ENCODE measurements at places on chromosomes 1 and 21.
A peak's percentile ranks its signal among the peaks of the same experiment; 100 is the strongest.

DNA sequence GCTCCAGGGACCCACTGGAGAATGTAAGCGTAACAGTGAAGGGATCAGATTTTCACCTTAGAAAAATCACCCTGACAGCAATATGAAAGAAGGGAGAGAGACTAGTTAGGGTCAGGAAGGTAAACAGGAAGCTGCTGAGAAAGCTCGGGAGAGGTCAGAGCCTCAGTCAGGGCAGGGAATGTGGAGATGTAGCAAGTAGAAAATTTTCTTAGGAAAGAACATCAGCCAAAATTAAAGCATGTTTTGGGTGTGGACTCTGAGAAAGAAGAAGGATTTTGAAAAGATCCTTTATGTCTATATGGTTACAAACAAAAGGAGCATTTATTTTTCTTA lies 16.7 kb upstream of the ERICH3 start:
- no peak for DNase-seq

GRCh38 chr21:34974162-34974981 lies 74.7 kb downstream of the RUNX1 start:
- DNase-seq: no peak

- DNase-seq: no peak
Observed at GRCh38 chr1:31771891-31772668, 7.9 kb upstream of the ADGRB2 start.

DNA sequence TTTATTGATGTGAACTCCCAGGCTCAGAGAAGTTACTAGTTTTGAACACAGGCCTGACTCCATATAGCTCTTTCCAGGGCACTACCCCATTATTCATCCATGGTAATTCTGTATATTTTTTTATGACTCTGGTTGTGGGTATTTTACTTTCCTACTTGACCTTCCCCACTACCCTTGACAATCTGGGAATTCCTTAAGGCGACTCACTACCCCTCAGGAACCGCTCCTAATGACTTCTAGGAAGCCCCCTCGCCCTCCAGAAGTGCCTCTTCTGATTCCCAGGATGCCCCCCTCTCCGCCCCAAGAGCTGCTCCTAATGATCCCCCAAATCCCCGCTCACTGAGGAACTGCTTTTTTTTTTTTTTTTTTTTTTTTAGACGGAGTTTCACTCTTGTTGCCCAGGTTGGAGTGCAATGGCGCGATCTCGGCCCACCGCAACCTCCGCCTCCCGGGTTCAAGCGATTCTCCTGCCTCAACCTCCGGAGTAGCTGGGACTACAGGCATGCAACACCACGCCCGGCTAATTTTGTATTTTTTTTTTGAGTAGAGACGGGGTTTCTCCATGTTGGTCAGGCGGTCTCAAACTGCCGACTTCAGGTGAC lies 972 bp upstream of the KDM4A start:
- DNase-seq: no peak

- no peak for DNase-seq
Observed at GRCh38 chr1:10726355-10726754, 70.1 kb downstream of the CASZ1 start.

GRCh38 chr1:94422115-94422820 lies 4.1 kb downstream of the ABCD3 start:
- DNase-seq: no peak

DNA sequence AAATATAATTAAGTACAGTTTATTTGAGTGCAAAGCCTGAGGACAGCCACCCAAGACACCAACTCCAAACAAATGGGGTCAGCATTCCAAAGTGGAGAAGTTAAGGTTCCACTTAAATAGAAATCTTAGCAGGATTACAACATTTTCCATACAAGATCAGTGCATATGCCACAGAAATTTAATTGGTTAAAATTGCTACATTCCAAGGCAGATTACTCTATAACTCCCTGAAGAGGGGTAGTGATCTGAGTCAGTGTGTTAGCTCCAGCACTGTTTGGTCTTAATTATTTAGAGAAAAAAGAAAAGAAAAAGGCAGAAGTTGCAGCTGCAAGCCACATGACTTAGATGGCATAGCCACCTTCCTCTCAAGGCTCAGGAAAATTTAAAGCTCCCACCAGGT lies 297.5 kb downstream of the HHIPL2 start:
- DNase-seq: peak; percentile 23

DNA sequence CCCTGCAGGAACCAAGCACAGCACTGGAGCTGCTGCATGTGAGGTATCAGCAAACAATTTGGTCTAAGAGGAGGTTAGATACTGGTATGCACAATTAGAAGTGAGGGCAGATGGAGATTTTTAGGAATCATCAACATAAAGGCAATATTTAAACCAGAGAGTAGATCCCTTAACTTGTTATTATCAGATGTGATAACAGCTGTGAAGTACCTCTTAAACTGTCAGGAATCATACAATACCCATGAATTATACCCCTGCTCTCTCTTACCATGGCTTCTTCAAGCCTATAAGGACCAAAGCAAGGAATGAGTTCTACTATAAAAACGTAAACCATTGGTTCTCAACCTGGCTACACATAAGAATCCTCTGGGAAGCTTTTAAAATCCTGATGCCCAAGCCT lies 3.9 kb downstream of the BCAR3 start:
- DNase-seq: no peak

DNA sequence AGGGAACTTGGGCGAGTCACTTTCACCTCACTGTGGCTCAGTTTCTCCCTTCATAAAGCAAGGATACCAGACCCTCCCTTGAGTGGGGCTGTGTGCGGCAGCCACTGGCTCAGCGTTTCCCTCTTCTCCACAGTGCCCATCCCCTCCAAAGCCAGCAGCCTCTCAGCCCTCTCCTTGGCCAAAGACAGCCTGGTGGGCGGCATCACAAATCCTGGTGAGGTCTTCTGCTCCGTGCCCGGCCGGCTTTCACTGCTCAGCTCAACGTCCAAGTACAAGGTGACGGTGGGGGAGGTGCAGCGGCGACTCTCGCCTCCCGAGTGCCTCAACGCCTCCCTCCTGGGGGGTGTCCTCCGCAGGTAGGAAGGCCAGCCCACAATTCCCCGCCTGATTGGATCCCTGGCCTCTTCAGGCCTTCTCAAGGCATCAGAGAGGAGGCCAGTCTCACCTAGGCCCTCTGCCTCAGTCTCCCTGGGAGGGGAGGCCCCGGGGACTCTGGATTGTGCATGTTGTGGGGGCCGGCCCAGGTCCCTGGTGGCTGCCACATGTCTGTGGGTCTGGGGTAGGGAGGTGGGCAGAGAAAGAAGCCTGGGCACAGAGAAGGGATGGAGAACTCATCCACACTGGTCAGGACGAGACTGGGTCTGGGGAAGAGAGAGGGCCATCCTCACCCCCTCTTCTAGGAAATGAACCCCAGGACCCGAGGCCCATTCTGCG lies 15.2 kb downstream of the TFAP2E start:
- DNase-seq: no peak

GRCh38 chr21:44394733-44395132 lies 41.3 kb downstream of the TRPM2 start:
- no peak for DNase-seq

DNA sequence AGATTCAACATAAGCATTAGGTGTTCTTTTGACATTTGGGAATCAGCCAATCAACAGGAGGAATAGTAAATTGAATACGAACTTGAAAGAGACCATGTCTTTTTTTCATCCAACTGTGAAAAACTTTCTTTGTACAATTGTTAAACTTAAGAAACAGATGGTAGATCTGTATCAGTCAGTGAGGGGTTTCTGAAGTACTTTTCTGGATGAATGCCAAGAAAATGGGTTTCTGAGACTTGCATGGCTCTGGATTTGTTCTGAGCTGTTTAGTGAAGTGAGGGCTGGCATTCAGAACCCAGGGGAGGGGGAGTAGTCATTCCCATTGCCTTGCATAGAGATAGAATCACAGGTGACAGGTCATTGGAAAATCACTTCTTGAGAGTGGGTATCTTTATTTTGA lies 37.4 kb downstream of the PTPRC start:
- DNase-seq: no peak

GRCh38 chr21:25925936-25926335 lies 191.2 kb downstream of the GABPA start:
- no peak for DNase-seq

GRCh38 chr21:44792702-44793591 lies 8.7 kb downstream of the UBE2G2 start:
- no peak for DNase-seq

DNA sequence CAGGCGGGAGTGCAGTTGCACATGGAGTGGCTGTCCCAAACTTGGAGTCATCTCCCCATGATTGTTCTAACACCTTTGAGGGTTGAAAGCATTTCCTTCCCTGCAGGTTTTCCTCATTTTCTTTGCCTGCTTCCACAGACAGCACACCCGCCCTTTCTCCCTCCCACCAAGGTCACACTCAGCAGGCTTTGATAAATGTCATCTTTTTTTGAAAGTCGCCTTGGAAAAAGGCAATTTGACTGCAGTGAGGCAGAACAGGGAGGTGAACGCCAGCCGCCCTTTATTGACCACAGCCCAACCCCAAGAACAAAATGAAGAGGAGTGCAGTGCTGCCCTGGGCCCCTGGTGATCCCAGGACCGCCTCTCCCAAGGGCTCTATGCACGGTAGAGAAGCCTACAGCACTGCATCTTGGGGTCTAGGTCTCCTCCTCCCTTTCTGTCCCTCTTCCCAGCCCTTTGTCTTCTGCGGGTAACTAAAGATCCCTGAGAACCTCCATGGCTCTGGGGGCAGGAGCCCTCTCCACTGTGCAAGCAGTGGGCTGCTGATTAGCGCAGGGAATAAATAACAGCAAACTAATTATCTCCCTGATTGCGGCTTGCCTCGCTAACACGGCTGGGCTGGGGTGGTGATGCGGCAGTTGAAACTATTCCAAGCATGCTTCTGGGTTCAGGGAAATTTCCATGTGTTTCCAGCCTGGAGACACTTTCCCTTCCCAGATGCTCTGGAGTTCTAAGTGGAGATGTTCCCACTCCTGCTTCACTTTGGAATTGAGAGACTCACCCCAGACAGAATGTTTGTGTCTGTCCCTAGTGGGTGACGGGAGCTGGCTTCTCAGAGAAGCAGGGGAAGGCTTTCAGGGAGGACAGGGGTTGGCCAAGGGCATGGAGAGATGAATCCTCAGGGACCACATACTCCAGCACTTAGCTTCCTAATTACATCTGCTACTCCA lies 11.8 kb upstream of the AMIGO1 start:
- no peak for DNase-seq

DNA sequence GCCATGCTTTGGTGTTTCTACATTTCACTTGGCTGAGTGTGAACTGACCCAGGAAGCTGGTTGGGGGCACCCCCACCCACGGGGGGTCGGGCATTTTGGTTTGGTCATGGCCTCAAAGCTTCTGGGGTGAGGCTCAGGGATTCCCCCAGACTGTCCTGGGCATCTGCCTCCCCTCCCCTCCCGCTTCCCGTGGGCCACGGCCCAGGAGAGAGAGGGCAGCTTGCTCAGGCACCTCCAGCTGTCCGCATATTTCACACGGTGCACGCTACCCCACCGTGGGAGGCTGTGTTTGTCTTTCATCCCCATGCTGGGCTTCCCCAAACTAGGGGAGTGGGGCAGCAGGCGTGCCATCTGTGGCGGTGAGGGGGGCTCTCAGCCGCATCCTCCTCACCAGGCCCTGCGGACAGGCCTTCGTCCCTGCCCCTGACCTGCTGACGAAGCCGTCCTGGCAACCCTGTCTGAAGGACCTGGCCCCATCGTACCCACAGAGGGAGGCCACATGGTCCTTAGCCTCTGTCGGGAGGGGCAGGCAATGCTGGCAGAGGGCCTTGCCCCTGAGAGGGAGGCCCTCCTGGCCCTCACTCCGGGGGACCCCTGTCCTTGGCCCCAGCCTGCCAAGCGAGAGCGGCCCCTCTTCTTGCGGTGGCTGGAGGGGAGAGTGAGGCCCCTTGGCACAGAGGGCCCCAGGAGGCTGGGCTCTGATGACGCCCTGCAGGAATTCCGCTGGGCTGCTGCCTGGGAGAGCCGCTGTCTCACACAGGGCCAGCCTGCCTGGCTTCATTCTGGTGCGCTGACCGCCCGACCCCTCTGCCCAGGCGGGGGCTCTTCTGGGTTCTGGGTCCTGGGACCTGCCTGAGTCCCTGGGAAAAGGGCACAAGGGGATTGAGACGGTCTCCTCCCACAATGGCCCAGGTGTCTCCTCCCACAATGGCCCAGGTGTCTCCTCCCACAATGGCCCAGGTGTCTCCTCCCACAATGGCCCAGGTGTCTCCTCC lies 22.1 kb downstream of the TP73 start:
- DNase-seq: no peak

GRCh38 chr1:145846201-145846612 lies 777 bp downstream of the NUDT17 start:
- no peak for DNase-seq

DNA sequence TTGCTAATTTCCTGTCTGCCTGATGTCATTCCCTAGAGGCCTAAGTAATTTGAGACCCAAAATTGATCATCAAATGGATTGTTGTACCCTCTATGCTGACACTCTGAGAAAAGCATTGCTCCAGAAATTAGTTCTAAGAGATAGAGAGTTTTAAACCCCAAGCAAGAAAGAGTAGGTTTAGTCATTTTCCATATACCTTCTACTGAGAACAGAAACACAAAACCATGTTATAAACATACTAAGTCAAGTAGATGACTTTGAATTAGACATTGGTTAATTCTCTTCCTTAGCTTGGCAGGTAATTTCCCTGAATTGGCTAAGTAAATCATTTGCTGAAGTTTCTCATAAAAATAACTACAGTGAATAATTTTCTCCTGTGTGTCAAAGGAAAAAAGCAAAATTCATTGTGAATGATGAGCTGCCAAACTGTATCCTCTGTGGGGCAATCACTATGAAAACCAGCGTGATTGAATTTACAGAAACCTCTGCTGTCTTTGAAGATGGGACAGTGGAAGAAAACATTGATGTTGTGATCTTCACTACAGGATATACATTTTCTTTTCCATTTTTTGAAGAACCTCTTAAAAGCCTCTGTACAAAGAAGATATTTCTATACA lies 20.1 kb downstream of the FMO4 start:
- no peak for DNase-seq

GRCh38 chr1:159982280-159982679 lies 28.2 kb upstream of the SLAMF9 start:
- no peak for DNase-seq

Measured in AG09319 (cell line).